ENCODE measurements at places on chromosomes 12 and 14.

DNA sequence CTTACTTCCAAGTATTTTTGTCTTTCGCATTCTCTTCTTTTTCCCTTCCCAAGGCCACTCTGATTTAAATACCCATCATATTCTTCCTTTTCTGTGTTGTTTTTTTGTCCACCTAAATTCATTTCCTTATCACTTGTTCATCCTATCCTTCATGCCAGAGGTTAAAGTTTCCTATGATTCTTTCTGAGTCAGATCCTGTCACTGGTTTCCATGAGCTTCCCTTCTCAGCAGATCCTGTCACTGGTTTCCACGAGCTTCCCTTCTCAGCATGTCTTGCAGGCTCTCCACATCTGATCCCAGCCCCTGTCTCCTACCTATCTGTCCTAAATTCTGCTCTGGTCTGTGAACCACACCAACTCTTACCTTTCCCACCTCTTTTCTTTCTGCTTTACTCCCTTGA, 311.8 kb upstream of the RGS6 start:
- no peak for DNase-seq

DNA sequence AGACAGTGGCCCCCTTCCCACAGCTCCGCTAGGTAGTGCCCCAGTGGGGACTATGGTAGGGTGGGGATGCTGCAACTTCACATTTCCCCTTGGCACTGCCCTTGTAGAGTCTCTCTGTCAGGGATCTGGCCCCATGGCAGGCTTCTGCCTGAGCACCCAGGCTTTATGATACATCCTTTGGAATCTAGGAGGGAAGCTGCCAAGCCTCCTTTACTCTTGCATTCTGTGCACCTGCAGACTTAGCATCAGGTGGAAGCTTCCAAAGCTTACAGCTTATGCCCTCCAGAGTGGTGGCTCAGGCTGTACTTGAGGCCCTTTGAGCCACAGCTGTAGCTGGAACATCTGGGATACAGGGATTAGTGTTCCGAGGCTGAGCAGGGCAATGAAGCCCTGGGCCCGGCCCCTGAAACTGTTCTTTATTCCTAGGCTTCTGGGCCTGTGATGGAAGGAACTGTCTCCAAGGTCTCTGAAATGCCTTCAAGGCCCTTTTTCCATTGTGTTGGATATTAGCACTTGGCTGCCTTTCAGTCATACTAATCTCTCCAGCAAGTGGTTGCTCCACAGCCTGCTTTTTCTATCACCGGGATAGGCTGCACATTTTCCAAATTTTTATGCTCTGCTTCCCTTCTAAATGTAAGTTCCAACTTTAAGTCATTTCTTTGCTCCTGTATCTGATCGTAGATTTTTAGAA, 22.2 kb upstream of the OR6J1 start:
- DNase-seq = no peak

DNA sequence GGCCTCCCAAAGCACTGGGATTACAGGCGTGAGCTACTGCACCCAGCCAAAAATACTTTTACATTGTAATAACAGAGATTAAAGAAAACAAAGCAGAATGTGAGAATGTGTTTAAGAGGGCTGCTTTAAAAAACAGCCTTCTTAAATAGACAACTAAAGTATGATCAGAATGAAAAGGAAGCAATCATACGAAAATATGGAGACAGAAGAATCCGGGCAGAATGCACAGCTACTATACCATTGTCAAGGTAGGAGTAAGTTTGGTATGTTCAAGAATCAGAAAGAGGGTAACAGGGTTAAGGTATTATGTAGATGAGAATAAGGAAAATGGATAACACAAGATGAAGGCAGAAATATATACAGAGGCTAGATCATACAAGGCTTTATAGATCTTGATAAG, 8.5 kb downstream of the SEC23A start:
- DNase-seq = no peak

GRCh38 chr12:128949086-128949485, 95.8 kb downstream of the GLT1D1 start:
- no peak for DNase-seq

- no peak for DNase-seq
These were observed 22.1 kb downstream of the PTGER2 start for GRCh38 chr14:52336241-52336640.

DNA sequence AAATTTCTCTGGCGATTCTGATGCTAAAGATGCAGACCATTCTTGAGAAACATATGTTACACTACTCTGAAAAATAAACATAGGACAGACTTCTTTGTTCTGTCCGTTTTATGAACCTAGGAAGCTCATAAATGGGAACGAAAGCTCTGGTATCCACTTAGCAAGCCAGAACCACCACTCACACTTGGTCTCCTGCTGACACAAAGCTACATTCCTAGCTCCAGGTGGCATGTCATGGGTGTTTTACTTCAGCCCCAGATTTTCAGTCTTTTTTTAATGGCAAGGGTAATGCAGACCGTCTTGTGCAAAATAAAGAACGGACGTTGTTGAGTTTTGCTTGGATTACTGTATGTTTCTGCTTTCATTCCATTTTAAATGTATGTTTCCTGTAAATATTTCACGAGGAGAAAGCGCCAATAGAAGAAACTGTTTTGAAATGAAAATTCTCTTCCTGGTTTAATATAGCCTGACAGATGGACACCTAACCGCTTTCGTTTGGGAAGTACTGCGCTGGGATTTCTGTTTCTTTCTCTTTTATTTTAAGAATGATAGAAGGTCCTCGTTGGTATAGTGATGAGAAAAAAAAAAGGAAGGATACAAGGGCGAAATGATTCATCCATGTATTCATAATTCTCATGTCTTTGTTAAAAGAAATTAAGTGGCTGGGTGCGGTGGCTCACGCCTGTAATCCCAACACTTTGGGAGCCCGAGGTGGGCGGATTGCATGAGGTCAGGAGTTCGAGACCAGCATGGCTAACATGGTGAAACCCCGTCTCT, 871 bp upstream of the COQ5 start:
- DNase-seq = peak; percentile 23

- no peak for DNase-seq
These were observed 3.7 kb upstream of the LPCAT3 start for GRCh38 chr12:7021956-7022355.

DNA sequence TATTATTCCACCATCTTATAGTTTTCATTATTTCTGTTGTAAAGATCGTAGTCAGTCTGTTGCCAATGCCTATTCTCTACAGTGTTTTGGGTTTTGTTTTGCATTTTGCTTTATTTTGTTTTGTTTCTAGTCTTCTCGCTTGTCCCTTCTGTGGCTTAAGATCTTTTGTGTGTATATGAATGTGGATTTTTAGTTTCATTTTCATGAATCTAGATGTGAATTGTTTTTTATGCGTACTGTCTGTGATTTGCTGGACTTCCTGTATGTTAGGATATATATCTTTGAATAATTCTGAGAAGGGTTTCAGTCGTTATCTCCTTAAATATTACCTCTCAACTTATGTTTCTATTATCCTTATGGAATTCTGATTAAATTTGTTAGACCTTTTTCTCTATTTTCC, 13.4 kb downstream of the C12orf42 start:
- no peak for DNase-seq

DNA sequence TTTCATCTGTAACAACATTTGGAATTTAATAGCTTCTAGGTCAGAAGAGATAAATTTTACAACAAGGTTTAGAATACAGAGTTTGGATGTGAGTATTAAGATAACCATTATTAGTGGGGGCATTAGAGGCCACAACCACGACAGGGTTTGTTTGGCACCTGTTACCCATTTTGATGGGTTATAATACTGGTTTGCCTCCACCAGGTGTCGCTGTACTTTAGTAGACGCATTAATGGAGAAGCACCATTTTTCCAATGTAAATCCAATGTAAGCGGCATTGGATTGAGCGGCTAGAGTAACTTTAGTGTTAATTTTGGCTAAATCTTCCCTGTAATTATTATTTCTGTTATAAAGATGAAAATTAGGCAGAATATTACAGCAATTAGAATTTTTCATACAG, 136.2 kb downstream of the SLCO1B3 start:
- peak; percentile 22 for DNase-seq

DNA sequence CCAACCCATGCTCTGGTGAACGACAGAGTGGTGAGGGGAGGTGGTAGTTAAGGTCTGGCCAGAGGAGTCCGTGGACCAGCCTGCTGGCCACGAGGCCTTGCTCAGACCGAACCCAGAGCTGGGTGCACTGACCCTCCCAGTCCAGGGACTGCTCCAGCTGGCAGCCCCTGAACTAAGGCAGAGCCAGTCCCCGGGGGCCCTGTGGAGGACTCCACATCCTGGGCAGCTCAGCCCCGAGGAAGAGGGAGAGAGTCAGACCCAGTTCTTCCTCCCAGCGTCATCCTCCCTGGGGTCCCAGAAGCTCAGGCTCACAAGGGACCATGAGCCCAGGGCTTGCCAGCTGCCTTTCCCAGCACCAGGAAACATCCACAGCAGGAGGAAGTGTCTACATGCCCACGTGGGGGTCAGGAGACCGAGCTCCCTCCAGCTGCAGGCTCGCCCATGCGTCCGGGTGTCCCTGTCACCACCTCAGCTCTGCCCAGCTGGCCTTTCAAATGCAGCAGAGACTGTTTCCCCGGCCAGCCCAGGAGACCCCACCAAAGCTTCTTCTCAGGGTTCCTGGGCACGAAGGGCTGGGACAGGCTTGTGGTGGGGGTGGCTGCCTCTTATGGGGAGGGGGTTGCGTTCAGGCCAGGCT, 194.4 kb downstream of the KIF26A start:
- no peak for DNase-seq

- peak; percentile 26 for DNase-seq
These were observed at the start of gene OAS1 for GRCh38 chr12:112906712-112907414. Gene OAS1, plus strand, starts transcription at chr12:112906962. Its CDS starts 78 bp downstream, at chr12:112907040.

- DNase-seq = no peak
These were observed 57.9 kb downstream of the KDM2B start for GRCh38 chr12:121522971-121523370.

DNA sequence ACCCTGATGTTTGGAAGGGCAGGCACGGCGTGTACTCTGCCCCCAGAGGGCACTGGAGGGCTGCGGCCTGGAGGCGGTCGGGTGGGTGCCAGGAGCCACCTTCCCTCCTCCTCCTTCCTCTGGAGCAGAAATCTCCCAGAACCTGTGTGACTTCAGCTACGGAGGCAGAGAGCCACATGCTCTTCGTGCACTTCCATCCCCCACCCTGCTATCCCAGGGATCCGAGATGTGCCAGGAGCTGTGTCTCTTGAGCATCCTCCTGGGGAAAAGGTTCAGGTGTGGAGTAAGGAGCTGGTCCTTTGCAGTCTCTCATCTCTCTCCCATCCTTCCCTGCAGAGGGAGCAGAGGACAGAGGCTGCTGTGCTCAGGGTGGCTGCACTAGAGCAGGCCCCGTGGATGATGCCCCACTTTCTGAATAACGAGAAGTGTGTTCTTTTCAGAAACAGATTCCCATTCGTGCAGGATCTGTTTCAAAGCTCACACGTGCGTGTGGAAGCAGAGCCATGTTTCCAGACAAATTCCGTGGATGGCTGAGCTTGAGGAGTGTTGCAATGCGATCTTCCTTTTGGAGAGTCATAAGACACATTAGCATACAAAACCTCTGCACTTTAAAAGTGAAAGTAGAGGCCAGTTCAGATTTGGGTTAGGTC, 162.9 kb downstream of the ADGRD1 start:
- DNase-seq = no peak

DNA sequence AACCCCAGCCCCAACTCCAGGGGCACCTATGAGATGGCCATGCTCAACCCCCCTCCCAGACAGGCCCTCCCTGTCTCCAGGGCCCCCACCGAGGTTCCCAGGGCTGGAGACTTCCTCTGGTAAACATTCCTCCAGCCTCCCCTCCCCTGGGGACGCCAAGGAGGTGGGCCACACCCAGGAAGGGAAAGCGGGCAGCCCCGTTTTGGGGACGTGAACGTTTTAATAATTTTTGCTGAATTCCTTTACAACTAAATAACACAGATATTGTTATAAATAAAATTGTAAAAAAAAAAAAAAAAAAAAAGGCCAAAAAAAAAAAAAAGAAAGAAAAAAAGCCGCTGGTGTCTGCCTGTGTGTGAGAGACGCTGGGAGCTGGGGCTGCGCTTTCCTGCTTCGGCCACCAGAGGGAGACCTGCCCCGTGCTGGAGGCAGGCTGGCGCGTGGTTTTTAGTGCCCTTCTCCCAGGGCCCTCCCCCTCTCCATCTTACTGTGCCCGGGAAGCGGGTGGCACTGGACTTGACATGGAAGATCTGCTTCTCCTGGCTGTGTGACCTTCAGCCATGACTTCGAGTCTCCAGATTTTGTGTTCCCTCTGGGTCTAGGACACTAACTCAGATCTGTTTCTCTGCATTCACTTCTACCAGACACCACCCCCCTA, 3.4 kb upstream of the NXPH4 start:
- peak; percentile 87 for DNase-seq

DNA sequence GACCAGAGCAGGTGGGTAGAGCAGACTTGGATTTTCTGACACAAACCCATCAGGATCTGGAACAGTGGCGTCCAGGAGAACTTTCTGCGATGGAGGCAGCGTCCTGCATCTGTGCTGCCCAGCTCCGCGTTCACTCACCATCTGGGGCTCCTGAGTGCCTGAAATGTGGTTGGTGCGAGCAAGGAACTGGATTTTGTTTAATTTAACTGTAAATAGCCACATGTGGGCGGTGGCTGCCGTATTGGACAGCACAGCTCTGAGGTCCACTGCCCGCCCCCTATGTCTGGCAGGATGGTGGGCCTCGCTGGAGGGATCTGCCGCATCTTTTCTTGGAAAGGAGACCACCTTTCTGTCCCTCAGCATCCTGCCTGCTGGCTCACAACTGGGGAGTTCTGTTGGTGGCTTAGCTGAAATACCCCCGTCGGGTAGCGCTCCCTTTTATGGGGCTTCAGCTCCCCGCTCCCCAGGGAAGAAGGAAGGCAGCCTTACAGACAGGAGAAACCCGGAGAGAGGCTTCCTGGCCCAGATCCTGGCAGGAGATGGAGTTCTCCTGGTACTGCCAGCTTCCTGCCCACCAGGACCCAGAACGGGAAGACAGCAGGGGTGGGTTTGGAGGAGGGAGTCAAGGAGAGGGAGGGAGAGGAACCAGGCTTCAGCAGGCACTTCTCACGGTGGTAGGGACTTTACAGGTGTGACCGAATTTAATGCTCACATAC, 184.9 kb upstream of the PRMT8 start:
- DNase-seq = no peak

- no peak for DNase-seq
These were observed 217.8 kb downstream of the LRFN5 start for GRCh38 chr14:41824441-41824840.

DNA sequence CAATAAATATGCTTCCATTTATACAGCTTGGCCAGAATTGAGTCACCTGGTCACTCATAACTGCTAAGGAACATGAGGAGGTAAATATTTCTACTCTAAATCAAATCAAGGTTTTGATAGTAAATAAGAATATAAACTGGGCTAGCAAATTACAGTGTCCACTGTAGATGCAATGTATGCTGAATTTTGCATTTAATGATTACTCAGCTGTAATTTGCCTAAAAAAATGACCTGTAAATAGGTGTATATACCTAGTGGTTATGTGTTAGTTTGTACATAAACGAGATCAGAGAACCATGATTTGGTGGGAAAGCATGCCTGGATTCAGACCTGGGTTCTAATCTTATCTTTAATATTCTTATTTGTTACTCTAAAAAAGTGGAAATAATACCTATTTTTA, 76.6 kb upstream of the CNTN1 start:
- DNase-seq = no peak
